ENCODE measurements at places on chromosomes 6 and 20.

DNA sequence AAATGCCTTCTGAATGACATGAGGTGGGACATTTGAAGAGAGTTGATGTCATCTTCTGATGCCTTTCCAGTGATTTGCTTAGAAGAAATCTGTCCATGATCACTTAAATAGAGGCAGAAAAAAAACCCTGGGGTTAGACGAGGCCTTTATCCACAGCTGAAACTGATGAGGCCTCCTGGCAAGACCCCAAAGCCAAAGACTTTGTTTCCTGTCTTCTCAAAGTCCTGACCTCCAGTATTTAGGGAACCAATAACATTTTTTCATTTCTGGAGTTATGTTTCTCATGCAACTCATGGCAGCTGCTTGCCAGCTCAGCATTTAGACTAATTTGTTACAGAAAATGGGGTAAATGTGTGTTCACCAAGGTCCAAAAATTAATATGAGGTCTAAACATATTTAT lies 248.0 kb upstream of the PRDM1 start:
- no peak for DNase-seq

DNA sequence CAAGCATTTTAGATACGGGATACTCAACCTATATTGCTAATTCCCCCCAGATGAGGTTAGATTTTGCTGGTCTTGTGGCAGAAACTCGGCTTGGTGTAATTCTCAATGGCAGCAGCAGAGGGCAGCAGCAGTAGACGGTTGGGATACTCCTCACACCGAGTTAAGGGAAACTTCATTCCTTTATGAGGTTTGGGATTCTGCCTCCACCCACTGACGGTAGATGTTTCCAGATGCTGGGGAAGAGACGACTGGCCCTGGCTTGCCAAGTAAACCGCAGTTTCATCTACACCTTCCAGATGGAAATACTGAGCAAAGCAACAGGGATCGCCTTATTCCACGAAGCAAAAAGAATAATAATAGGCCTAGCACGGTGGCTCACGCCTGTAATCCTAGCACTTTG lies 8.2 kb upstream of the TBC1D7 start:
- peak; percentile 69 for DNase-seq

- no peak for DNase-seq
Observed at GRCh38 chr6:80969439-80969838, 783.0 kb downstream of the TENT5A start.

DNA sequence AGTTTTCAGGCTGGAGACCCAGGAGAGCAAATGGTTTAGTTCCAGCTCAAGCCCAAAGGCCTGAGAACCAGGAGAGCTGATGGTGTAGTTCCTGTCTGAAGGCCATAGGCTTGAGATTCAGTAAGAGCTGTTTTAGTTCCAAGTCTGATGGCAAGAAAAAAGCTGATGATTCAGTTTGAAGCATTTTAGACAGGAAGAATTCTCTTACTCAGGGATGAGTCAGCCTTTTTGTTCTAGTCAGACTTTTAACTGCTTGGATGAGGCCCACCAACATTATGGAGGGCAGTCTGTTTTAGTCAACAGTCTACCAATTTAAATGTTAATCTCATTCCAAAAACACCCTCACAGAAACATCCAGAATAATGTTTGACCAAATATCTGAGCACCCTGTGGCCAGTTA lies 2.5 kb downstream of the ZSCAN26 start:
- DNase-seq: no peak

DNA sequence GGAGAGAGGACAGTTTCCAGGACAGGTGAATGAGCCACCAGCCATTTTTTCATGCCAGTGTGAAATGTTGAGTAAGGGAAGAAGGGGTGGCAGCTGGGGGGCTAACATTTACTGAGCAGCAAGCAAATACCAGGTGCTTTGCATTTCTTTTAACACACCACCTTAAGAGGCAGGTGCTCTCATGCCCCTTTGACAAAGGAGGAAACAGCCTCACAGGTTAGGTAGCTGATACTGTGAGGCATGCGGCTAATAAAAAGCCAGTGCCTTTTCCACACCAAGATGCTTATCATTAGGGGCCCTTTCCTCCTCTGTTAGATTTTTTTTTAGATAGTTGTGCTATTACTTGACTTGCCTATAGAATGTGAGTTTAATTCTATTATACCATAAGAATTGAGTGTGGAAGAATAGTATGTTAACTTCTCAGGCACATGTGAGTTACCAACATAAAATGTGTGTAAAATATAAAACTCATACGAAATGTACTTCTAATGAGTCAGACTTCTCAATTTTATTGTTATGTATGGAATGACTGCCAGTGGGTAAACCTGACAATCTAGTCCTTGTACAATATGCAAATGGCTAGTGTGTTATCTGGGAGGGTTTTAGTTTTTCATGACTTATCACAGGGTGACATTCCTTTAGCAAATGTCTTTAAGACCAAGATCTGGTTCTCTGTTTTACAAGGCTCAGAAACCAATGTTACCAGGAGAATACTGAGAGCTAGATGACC lies 260.0 kb downstream of the TMEM242 start:
- DNase-seq: no peak

- no peak for DNase-seq
Observed at GRCh38 chr20:62293946-62294345, 8.9 kb upstream of the ADRM1 start.

DNA sequence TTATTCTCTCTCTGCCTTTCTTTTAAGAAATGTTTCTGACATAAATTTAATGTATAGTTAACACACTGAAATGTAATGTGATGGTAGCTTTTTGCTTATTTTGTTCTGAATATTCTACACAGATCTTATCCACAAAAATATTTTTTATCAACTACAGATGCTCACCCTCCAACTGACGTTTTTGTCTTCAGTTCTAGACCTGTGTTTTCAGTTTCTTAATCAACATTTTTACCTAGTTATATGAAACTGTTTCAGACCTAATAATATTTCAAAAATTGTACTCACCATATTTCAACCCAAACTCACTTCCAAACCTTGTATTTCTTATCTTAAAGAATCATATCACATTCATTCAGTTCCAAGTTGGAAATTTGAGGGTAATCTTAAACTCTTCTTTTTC lies 452.8 kb downstream of the RFPL4B start:
- no peak for DNase-seq

DNA sequence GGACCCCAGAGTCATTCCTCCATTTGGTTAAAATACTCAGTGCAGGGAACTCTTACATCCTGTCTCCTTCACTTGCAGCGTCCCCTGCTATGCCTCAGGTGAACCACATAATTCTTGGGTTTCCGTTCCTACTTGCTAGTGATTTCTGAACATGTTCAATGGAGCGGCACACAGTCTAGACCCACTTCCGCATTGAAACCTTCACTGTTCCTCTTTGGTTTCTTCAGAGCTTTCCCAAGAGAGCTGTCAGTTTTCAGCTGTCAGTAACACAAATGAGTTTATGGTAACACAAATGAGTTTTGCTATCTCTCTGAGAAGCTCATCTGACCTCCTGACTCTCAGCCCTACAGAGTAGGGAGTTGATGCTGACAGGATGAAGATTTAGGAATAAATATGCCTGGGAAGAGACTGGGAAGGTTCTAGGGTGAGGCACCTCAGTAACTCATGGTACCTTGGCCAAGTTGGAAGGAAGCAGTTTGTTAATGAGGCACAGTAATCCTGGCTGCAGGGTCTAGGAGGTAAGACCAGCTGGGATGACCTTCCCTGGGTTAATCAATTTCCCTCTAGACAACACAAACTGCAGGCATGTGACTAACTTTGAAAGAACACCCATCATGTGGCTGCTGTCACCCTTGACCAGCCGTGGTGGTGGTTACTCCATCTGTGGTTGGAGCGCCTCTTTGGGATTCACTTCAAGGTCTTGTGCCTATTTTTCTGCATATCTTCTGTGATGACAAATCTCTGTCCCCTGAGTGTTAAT lies 5.4 kb downstream of the SYS1 start:
- DNase-seq: no peak

- no peak for DNase-seq
Observed at GRCh38 chr6:108453601-108454185, 107.0 kb upstream of the FOXO3 start.

GRCh38 chr20:31943052-31943471 lies 8.8 kb downstream of the PDRG1 start:
- DNase-seq: no peak

DNA sequence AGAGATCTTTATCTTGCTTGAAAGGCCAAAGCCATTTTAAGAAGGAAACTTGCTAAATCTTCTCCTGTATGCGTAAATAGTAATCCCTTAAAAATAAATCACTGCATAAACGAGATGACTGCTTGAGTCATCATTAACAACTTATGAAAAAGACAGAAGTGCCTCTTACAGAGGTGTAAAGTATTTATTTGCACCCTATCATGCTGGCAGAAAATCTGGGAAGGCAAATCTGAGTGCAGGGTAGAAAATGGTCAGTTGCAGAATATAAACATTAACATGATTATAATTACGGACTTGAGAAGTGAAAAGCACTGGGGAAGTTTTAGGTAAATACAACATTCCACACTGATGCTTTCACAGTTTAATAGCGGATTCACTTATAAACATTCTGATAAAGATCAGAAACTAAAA lies 67.5 kb upstream of the FBXO30 start:
- no peak for DNase-seq

DNA sequence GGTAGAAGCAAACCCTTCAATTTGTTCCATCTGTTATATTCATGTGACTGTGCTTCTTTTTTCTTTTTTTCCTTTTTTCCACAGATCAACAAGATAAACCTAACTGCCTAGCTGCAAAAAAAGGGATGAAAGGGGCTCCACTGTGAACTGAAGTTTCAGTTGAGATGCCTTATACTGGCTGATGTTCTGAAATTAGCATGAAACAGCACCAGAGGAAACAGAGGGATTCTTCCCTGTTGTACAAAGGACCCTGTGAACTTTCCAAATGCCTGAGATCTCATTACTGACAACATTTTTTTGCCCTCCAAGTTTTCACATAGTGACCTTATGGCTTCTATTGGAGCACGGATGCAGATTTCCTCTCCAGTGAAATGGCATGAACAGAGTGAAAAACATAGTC lies 302.7 kb upstream of the TFAP2D start:
- no peak for DNase-seq

GRCh38 chr6:156910938-156911337 lies 133.8 kb downstream of the ARID1B start:
- DNase-seq: no peak

DNA sequence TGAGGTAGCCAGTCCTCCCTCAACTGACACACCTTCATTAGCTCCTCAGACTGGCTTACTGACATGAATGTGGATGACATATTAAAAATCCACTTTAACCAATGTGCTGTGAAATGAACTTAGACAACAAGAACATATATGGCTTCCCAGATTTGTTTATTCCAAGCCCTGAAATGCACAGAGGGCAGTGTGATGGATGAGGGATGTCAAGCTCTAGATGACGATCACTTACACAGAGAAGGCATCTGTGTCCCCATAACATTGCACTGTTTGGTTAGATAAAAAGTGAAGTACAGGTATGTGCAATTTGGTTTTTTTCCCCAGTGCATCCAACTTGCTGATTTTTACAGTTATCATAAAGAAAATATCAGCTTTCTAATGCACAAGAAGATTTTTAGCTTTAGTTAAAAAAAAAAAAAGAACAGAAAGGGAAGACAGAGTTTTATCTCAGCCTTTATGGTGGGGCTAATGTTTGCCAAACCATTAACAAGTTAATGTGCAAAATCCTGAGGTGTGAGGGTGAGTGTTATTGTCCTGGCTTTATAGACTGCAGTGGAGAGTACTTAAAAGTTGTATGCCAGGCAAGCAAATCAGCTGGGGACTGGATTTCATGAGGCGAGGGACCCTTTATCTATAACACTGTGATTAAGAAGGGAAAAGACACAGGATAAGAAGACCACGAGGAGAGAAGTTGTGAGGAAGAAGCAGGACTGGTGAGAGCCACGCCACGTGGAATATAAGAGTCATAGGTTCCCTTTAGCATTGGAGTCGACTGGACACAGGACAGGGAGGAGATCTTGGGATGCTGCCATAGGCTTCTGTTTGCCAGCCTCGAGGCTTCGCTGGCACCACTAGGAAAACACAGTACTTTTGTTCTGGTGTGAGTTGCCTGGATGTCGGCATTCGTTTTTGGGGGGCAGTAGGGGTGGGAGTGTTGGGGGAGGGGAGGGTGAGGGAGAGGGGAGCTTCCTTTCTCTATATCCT lies 90.0 kb upstream of the BACH2 start:
- no peak for DNase-seq

GRCh38 chr20:10610251-10610650 lies 63.5 kb downstream of the JAG1 start:
- DNase-seq: no peak

DNA sequence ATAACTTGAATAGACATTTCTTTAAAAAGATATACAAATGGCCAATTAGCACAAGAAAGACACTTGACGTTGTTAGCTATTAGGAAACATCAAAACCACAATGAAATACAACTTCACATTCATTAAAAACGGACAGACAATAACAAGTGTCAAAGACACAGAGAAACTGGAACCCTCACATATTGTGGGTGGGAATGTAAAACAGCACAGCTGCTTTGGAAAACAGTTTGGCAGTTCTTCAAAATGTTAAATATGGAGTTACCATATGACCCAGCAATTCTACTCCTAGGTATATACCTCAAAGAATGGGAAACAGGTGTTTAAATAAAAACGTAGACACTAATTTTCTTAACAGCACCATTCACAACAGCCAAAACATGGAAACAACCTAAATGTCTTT lies 100.5 kb upstream of the SLC22A23 start:
- no peak for DNase-seq

DNA sequence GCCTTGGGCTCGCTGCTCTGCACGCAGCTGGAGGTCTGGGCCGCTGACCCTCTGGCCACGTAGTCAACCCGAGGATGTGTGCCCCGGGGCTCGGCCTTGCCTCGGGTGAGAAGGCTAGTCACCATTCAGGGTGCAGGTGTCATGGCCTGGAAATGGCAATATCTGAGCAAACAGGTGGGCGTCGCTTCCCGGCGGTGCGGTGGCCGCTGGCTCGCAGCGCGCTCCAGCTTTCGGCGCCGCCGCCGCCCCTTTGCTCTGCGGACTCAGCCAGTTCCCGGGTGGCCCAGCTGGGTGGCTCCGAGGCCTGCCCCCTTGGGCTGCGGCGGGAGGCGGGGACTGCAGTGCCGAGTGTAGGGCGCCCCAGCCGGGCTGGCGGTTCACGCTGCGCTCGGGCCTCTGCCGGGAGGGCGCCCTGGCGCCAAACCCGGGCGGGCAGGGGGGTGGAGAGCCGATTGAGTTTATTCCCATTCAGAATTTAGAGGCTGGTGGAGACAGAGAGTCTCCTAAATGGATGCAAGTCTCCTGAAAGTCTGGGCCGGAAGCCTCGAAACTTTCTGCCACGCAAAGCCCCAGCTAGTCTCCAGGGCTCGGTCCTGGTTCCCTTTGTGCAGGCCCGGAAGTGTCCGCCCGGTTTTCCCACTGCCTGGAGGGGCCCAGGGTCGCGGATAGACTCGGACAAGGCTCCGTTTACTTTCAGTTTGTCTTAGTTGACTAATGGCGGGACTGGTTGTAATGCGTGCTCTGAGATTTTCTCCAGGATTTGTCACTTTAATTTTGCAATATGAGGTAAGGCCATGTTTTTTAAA lies 11.3 kb upstream of the TFAP2A start:
- DNase-seq: no peak

- DNase-seq: no peak
Observed at GRCh38 chr20:33445881-33446625, 2.5 kb upstream of the SNTA1 start.

GRCh38 chr6:126797981-126798380 lies 320.5 kb upstream of the RSPO3 start:
- DNase-seq: no peak

Measured in activated T-helper 1 cell treated with anti-CD3 and anti-CD28 coated beads, Interleukin-2, amount 50 U/mL, for 16 hours (primary cell).